ENCODE measurements at places on chromosomes 16 and 17.

GRCh38 chr16:681746-682427 is 1.7 kb downstream of the STUB1 start:
- no peak for DNase-seq

DNA sequence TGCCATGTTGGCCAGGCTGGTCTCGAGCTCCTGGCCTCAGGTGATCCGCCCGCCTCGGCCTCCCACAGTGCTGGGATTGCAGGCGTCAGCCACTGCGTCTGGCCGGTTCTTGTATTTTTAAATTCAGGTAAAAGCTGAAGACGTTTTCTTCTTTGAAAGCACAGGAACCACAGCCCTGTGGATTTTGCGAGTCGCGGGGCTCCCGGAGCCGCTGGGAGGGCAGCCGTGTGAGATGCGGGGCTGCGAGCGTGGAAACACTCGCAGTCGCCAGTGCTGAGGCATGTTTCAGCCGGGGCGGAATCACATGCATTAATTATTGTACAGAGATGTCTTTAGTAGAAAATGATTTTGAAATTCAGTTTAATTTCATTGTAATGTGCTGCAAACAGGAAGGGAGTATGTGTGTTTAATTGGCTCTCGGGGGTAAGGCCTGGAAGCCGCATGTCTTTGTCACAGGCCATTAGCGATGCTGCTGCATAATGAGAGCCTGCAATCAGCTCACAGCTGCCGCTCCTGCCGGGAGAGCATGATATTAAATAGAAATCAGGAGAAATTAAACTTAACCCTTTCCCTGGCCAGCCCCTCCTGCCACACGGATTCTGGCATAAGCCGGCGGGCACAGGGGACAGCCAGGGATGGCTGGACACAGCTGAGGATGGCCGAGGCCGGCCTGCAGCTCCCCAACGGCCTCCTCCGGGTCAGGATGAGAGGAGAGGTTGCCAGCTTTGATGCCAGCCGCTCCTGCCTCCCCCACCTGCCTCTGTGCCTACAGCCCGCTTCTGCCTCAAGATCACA is 35.4 kb upstream of the CDH15 start:
- DNase-seq: no peak

DNA sequence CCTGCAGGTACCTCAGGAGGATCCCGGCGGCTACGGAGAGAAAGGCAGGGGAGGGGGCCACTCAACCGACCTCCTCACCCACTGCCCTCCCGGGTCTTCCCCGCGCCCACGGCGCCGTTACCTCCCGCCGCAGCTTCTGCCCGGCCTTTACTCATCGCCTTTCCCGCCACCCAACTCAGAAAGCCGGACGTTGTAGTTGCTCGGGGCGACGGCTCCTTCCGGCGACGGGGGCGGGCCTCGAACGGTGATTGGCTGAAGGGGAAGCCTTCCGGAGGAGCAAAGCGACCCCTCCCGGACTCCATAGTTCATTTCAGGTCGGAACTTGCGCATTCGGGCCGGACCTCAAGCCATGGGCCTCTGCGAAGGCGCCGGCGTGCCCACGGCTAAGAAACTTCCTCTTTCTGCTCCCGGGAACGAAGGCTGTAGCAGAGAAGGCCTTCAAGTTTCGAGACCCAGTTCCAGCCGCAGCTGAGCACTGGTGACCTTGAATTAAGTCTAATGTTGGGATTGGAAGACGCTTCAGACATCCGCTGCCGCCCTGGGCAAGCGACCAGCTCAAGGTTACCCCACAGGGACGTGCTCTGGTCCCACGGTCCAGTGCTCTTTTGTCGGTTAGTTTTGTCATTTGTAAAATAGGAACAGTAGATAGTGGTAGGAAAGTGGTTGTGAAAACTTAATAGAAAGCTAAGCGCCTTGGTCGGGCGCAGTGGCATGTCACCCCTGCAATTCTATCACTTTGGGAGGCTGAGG is at the start of gene PSMC3IP:
TSS of gene PSMC3IP (minus strand) at position 198 of the 750 bp plus-strand sequence. CDS start at position 155, 43 bp downstream.
- DNase-seq: peak; percentile 94

DNA sequence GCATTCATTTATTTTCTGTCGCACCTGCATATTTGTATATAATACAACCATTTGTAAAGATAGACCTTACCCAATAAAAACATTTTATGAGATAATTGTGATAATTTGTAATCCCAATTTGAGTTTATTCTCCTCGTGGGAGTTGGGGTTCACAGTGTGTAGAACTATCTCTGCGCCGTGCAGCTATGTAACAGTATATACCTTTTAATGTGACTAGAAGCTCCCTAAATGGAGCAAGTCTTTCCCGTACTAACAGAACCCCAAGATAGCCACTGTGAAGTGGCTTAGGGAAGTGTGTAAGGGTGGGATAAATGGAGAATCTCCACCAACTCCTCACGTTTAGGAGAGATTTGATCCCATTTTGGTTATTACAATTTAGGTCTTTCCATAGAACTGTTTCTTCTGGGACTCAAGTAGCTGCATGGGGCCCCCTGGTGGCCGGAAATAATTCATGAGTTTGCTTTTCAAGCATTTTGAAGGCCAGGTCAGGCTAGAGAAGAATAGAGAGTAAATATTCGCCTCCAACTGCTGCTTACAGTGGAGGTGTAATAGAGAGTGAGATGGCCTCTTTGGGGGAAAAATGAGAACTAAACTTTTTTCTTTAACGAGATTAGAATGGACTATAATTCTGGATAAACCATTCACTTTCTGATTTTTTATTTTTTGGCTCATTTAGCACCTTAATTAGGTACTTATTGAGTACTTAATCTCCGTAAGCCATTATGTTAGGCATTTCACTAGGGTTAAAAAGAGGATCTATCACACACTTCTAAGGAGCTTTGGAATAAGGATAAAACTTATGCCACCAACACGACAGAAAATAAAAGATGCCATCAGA is 4.5 kb downstream of the TMEM100 start:
- peak; percentile 36 for DNase-seq
